ENCODE measurements at places on chromosomes 12 and 14. TPM values are rescaled to one million over a fixed set of nuclear protein-coding genes. Genes with fewer than 3 reads are reported as not detected.
A peak's percentile ranks its signal among the peaks of the same experiment; 100 is the strongest.

- H3K27me3 ChIP-seq: no peaks in the 10 kb centered on the region
- H3K27ac ChIP-seq: peak overlapping the region; percentile 75
- DNase-seq: no peak
- H3K36me3 ChIP-seq: peaks cover 54% of the 10 kb centered on the region
- peak overlapping the region; percentile 81 for H3K4me3 ChIP-seq
Measured at GRCh38 chr12:47223031-47223847, 143.5 kb upstream of the AMIGO2 start.

DNA sequence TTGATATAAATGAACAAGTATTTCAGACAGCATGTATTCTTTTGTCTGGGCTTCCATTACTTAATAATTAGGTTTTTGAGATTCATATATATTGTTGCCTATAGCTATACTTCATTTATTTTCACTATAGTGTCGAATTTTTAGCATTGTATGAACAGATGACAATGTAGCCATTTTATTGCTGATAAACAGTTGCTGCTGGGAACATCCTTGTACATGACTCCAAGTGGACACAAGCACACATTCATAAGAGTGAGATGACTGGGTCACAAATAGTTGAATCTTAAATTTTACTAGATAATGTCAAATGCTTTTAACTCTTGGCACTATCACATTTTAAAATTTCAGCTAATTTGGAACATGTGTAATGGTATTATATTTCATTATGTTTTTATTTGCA is 19.3 kb upstream of the PHC1 start:
- H3K27me3 ChIP-seq: no peaks in the 10 kb centered on the region
- H3K36me3 ChIP-seq: no peaks in the 10 kb centered on the region
- no peak overlapping the region for H3K27ac ChIP-seq

SYNDIG1L gene
- total RNA-seq: not detected

DNA sequence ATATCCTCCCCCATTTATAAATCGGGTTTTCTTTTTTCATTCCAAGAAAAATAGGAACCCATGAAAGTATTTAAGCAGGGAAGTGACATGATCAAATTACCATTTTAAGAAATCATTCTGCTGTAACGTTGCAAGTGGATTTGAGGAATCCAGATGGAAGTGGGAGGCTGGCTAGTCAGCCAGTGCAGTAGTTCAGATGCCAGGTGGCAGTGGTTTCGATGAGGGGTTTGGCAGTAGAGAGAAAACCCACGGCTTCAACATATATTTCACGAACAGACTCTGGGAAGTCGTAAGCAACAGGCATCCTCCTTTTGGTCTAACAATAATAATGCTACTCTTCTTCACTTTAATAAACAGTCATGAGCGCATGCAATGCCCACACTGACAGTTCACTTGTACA is 25.0 kb downstream of the PDZRN4 start:
- H3K27ac ChIP-seq: no peak overlapping the region
- DNase-seq: no peak
- no peaks in the 10 kb centered on the region for H3K36me3 ChIP-seq
- H3K4me3 ChIP-seq: no peak overlapping the region
- H3K27me3 ChIP-seq: no peaks in the 10 kb centered on the region
- no peaks in the 10 kb centered on the region for H3K4me1 ChIP-seq

ABHD4 gene
- 10.1 TPM for total RNA-seq

VWF gene
- total RNA-seq: 1.3 TPM

- H3K27ac ChIP-seq: no peak overlapping the region
- H3K36me3 ChIP-seq: no peaks in the 10 kb centered on the region
- H3K27me3 ChIP-seq: no peaks in the 10 kb centered on the region
Measured at GRCh38 chr12:51895378-51896135, 7.7 kb downstream of the ANKRD33 start.

FOXG1 gene
- total RNA-seq: not detected

DNA sequence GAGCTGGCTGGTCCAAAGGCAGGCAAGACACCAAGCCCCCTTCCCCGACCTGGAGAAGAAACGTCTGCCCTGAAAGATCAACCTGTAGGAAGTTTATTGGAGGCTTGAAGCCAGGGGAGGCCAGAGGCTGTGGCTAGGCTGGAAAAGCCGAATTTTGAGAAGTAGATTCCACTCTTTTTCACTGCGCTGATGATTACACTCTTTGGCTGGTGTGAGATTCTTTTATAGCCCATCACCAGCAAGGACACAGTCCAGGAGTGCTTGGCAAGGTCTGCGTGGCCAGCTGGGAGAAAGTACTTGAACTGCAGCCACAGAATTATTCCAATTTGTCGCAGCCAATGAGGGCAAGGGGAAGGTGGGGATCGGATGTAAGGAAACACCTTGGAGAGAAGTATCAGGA is 45.0 kb downstream of the SYNE3 start:
- H3K4me3 ChIP-seq: no peak overlapping the region
- H3K36me3 ChIP-seq: peaks cover 92% of the 10 kb centered on the region
- H3K4me1 ChIP-seq: no peaks in the 10 kb centered on the region
- no peak for DNase-seq
- no peak overlapping the region for H3K27ac ChIP-seq

- H3K4me3 ChIP-seq: no peak overlapping the region
- no peaks in the 10 kb centered on the region for H3K27me3 ChIP-seq
- no peak overlapping the region for H3K27ac ChIP-seq
- DNase-seq: no peak
- no peaks in the 10 kb centered on the region for H3K36me3 ChIP-seq
- H3K4me1 ChIP-seq: no peaks in the 10 kb centered on the region
Measured at GRCh38 chr12:16220120-16220519, 57.4 kb downstream of the SLC15A5 start.

DNA sequence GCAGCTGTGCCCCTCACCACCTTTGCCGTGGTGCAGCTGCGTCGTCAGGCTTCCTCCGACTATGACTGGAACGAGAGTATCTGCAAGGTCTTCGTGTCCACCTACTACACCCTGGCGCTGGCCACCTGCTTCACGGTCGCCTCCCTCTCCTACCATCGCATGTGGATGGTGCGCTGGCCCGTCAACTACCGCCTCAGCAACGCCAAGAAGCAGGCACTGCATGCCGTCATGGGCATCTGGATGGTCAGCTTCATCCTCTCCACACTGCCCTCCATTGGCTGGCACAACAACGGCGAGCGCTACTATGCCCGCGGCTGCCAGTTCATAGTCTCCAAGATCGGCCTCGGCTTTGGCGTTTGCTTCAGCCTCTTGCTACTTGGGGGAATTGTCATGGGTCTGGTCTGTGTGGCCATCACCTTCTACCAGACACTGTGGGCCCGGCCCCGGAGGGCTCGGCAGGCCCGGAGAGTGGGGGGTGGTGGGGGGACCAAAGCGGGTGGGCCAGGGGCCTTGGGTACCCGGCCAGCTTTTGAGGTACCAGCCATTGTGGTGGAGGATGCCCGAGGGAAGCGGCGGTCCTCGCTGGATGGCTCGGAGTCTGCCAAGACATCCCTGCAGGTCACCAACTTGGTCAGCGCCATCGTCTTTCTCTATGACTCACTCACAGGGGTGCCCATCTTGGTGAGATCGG is 2.6 kb downstream of the GPR162 start:
- peaks cover 28% of the 10 kb centered on the region for H3K4me1 ChIP-seq
- no peak for DNase-seq
- H3K27me3 ChIP-seq: peaks cover 8% of the 10 kb centered on the region
- H3K4me3 ChIP-seq: no peak overlapping the region
- peaks cover 5% of the 10 kb centered on the region for H3K36me3 ChIP-seq

PIK3C2G gene
- not detected for total RNA-seq

CLEC1B gene
- 2.6 TPM for total RNA-seq

- no peaks in the 10 kb centered on the region for H3K36me3 ChIP-seq
- no peak overlapping the region for H3K4me3 ChIP-seq
- peak; percentile 76 for DNase-seq
- no peaks in the 10 kb centered on the region for H3K27me3 ChIP-seq
- peaks cover 9% of the 10 kb centered on the region for H3K4me1 ChIP-seq
Measured at GRCh38 chr12:101670007-101670671, 27.3 kb upstream of the CHPT1 start.

- H3K27ac ChIP-seq: no peak overlapping the region
- no peak for DNase-seq
- H3K4me3 ChIP-seq: peak overlapping the region; percentile 27
- H3K36me3 ChIP-seq: no peaks in the 10 kb centered on the region
Measured at GRCh38 chr12:116123451-116124258, 153.8 kb downstream of the MED13L start.

- no peaks in the 10 kb centered on the region for H3K36me3 ChIP-seq
- H3K4me3 ChIP-seq: no peak overlapping the region
- DNase-seq: no peak
Measured at GRCh38 chr12:80707830-80708258, 410 bp downstream of the MYF6 start.

- H3K27me3 ChIP-seq: no peaks in the 10 kb centered on the region
- DNase-seq: no peak
- no peak overlapping the region for H3K4me3 ChIP-seq
- H3K4me1 ChIP-seq: peaks cover 9% of the 10 kb centered on the region
- no peak overlapping the region for H3K27ac ChIP-seq
- no peaks in the 10 kb centered on the region for H3K36me3 ChIP-seq
Measured at GRCh38 chr14:100313464-100314230, 7.4 kb upstream of the SLC25A29 start.
